ENCODE measurements at places on chromosomes 7 and 10. TPM values are rescaled to one million over a fixed set of nuclear protein-coding genes. Genes with fewer than 3 reads are reported as not detected.

The CCL24 gene
- polyA plus RNA-seq = 3.3 TPM

The PKD2L1 gene
- 0.25 TPM for polyA plus RNA-seq

The PON1 gene
- not detected for polyA plus RNA-seq

The NUTM2E gene
- not detected for polyA plus RNA-seq

The ZFYVE27 gene
- polyA plus RNA-seq = 6.1 TPM

The AOC1 gene
- polyA plus RNA-seq = 17.9 TPM

The NKX1-2 gene
- polyA plus RNA-seq = not detected

The TRIM50 gene
- not detected for polyA plus RNA-seq

The TRIM8 gene
- 72.4 TPM for polyA plus RNA-seq

The TCF7L2 gene
- 24.5 TPM for polyA plus RNA-seq

DNA sequence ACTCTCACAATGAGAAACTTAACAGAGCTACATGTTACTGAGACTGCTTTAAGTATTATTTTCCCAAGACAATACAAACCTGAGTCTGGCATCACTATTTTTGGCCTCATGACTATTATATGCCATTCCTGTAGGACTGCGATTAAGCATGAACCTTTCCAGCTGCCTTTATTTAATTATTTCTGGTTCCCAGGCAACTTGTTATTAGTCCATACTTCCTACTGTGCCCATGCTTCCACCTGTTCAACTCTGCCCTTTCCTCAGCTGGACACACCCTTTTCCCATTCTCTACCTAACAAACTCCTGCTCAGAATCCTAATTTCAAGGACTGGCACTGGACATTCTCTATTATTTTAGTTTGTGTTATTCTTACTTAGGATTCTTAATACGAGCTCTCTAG is 8.1 kb upstream of the CROT start:
- H3K36me3 ChIP-seq = peaks cover 2% of the 10 kb centered on the region
- H3K27ac ChIP-seq = no peak overlapping the region
- H3K27me3 ChIP-seq = no peaks in the 10 kb centered on the region
- no peaks in the 10 kb centered on the region for H3K4me1 ChIP-seq

DNA sequence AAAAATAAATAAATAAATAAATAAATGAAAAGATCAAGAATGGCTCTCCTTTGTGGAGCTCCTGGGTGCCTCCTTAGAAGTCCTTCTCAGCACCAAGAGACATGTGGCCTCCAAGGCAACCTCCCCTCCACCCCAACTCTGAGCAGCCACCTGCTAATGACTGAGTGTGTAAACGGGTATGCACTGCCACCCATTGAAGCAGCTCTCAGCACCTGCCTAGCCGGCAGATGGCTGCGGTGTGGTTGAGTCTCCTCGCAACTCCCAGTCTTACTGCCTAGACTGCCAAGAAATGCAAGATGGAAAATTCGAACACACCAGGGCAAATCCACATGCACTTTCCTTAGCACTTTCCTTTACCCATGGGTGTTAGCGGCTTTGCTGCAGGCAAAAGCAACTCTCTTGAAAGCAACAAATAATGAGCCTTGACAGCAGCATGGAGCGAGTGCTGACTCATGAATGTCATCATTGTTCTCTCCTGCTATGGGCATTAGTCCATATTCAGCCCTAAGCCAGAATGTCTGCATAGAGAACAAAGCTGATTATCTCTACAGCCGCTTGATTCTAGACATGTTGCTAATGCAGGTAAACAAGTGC is 913.9 kb upstream of the AUTS2 start:
- H3K27me3 ChIP-seq = no peaks in the 10 kb centered on the region
- no peak for DNase-seq
- H3K27ac ChIP-seq = no peak overlapping the region
- no peak overlapping the region for H3K4me3 ChIP-seq
- no peaks in the 10 kb centered on the region for H3K36me3 ChIP-seq

DNA sequence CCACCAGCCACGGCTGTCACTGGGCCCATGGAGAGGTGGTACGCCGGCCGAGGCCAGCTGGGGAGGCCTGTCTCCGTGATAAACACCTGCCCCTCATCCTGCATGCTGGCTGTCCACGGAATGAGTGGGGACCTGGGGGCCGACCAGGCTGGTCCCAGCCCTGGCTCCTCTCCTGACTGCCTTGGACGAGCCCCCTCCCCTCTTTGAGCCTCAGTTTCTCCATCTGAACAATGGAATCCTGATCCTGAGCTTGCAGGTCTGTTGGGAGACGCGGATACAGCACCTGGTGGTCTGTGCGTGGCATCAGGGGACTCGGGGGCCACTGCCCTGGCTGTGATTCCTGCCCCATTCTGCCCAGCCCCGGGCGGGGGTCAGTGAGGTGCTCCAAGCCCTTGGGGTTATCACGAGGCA is 109.9 kb downstream of the MICALL2 start:
- no peak overlapping the region for H3K4me3 ChIP-seq
- DNase-seq = peak; percentile 61
- H3K27me3 ChIP-seq = no peaks in the 10 kb centered on the region
- no peak overlapping the region for H3K27ac ChIP-seq
- H3K36me3 ChIP-seq = no peaks in the 10 kb centered on the region
- H3K4me1 ChIP-seq = no peaks in the 10 kb centered on the region

DNA sequence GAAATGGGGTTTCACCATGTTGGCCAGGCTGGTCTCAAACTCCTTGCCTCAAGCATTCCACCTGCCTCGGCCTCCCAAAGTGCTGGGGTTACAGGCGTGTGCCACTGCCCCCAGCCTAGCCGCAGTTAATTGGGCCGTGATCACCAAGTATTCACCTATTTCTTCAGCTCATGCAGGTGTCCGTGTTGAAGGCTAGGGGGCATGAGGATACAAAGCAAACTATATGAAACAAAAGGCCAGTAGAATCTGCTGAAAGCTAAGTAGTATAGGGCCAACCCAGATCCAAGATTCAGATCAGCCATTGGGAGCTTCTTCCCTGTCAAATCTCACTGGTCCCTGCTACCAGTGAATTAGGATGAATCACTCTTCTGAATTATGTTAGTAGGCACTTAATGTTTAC is 73.4 kb downstream of the LRRC4 start:
- no peak overlapping the region for H3K27ac ChIP-seq
- H3K4me1 ChIP-seq = no peaks in the 10 kb centered on the region
- DNase-seq = no peak

- no peak overlapping the region for H3K27ac ChIP-seq
- H3K4me3 ChIP-seq = no peak overlapping the region
- no peaks in the 10 kb centered on the region for H3K4me1 ChIP-seq
- peak; percentile 43 for DNase-seq
Measured at GRCh38 chr7:106345421-106346166, 60.8 kb upstream of the NAMPT start.

GRCh38 chr10:96238646-96239623 is 32.4 kb downstream of the BLNK start:
- H3K36me3 ChIP-seq = no peaks in the 10 kb centered on the region
- no peak for DNase-seq
- no peak overlapping the region for H3K4me3 ChIP-seq
- H3K4me1 ChIP-seq = no peaks in the 10 kb centered on the region

DNA sequence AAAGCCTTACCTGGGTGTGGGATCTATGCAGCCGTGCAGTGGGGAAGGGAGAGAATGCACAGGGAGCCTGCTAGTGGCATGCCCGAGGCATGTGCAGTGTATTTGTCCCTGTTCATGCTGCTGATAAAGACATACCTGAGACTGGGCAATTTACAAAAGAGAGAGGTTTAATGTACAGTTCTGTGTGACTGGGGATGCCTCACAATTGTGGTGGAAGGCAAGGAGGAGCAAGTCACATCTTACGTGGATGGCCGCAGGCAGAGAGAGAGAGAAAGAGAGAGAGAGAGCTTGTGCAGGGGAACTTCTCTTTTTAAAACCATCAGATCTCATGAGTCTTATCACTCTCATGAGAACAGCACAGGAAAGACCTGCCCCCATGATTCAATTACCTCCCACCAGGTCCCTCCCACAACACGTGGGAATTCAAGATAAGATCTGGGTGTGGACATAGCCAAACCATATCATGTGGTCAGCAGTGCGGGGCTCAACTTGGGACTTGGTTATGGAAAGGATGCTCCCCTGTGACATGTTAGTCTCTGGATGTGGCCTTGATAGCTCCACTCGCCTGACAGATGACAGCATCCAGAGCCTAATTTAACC is 128.9 kb downstream of the DOCK1 start:
- H3K27ac ChIP-seq = no peak overlapping the region
- H3K36me3 ChIP-seq = peaks cover 6% of the 10 kb centered on the region
- no peaks in the 10 kb centered on the region for H3K4me1 ChIP-seq
- H3K27me3 ChIP-seq = no peaks in the 10 kb centered on the region
- no peak for DNase-seq

GRCh38 chr10:103851261-103851660 is 4.1 kb downstream of the SH3PXD2A start:
- no peaks in the 10 kb centered on the region for H3K27me3 ChIP-seq
- H3K27ac ChIP-seq = no peak overlapping the region
- H3K4me3 ChIP-seq = no peak overlapping the region
- no peak for DNase-seq
- no peaks in the 10 kb centered on the region for H3K36me3 ChIP-seq

DNA sequence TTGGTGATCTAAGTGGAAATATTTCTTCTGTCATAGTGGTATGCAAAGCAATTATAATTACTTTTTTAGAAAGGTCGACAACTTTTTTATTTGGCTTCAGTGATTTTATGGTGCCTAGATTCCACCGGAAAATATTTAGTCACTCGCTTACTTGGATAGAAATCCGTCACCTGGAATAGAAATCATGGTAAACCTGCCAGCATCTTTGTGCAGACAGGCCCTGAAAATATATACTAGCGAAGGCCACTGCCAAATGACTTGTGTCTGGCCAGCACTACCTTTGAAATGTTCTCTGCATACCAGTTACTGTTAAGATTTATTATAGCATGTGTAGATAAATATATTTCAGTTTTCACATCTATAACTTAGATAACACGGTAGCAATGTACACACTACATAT is 226.4 kb downstream of the AGMO start:
- H3K4me1 ChIP-seq = no peaks in the 10 kb centered on the region
- no peak for DNase-seq
- no peak overlapping the region for H3K4me3 ChIP-seq
- no peaks in the 10 kb centered on the region for H3K36me3 ChIP-seq
- H3K27ac ChIP-seq = no peak overlapping the region
- H3K27me3 ChIP-seq = no peaks in the 10 kb centered on the region

DNA sequence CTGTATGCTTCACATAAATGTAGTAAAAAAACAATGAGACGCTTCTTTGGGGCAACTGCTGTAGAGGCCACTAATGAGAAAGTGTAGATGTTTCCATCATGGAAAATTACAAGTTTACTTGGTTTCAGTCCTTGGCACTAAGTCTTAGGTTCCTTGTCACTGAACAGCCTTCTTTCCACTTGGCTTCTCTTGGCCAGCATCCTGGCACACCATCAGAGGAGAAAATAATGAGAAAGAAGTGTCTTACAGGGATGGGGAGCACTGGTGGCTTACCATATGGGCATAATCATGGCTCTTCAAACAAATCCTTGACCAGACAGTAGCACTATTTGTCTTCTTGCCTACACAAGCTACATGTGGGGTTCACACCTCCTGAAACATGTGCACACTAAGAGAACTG is 22.5 kb upstream of the SH3PXD2A start:
- H3K36me3 ChIP-seq = peaks cover 7% of the 10 kb centered on the region
- DNase-seq = no peak
- H3K27ac ChIP-seq = no peak overlapping the region
- no peaks in the 10 kb centered on the region for H3K27me3 ChIP-seq

- H3K4me1 ChIP-seq = peaks cover 3% of the 10 kb centered on the region
- no peaks in the 10 kb centered on the region for H3K36me3 ChIP-seq
- no peaks in the 10 kb centered on the region for H3K27me3 ChIP-seq
- no peak for DNase-seq
Measured at GRCh38 chr7:94344826-94345225, 49.9 kb upstream of the COL1A2 start.

Measured in aorta (tissue), 5 donors.